Sciatic nerve (tissue), 2 donors: ENCODE measurements at places on chromosomes 2 and 18.

- DNase-seq: peak; percentile 50
Measured at GRCh38 chr2:128774320-128775216, 455.9 kb upstream of the HS6ST1 start.

DNA sequence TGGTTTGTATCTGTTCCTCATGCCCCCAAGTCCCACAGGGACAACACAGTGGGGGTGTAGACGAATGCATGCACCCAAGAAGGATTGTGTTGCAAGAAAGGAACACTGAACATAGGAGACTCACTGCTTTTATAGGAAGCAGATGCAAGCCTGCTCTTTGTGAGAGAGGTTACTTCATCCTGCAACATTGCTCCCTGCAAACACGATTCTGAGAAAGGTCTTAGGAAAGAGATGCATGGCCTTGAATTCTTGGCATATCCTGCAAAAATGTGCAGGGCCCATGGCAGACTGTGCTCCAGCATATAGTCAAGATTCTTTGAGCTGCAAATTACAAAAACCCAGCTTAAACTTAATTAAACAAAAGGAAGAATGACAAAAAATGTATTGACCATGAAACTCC lies 312.2 kb upstream of the MGAT5 start:
- DNase-seq: no peak

GRCh38 chr2:217293046-217293445 lies 433.2 kb upstream of the TNP1 start:
- DNase-seq: no peak

GRCh38 chr2:141570474-141571131 lies 560.2 kb downstream of the LRP1B start:
- DNase-seq: no peak

DNA sequence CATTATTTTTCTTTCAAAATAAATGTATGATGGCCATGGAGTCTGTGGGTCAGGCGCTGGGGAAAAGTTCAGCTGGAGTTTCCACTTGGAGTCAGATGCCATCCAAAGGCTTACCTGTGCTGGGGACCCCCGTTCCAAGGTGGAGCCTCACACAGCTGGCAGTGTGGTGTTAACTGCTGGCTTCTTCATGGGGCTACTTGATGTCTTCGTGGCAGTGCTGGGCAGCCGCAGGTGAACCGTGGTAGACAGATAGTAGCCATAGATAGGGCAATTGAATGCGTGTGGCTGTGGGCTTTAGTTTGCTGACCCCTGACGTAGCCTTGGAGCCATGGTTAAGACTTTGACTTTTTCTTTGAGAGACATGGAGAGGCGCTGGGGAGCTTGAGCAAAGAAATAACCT lies 83.1 kb downstream of the HS6ST1 start:
- no peak for DNase-seq

- no peak for DNase-seq
Measured at GRCh38 chr2:238613610-238614009, 186.9 kb downstream of the ASB1 start.

- DNase-seq: no peak
Measured at GRCh38 chr18:79070486-79070885, 1.3 kb downstream of the ATP9B start.

DNA sequence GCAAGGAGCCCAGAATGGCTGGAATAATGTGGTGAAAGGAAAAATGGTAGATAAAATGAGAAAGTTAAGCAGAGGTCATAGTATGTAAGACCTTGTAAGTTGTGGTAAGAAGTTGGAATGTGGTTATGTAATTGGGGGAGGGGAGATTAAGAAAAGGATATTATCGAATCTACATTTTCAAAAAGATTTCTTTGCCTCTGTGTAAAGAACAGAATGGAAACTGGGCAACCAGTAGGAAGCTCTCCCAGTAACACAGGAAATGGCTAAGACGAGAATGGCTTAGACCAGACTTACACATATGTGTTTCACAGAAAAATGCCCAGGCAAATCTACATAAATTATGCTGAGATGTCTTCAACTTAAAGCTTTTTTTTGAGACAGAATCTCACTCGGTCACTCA lies 13.2 kb downstream of the MEMO1 start:
- DNase-seq: no peak

- DNase-seq: no peak
Measured at GRCh38 chr2:22037274-22037673, 913.5 kb downstream of the TDRD15 start.

DNA sequence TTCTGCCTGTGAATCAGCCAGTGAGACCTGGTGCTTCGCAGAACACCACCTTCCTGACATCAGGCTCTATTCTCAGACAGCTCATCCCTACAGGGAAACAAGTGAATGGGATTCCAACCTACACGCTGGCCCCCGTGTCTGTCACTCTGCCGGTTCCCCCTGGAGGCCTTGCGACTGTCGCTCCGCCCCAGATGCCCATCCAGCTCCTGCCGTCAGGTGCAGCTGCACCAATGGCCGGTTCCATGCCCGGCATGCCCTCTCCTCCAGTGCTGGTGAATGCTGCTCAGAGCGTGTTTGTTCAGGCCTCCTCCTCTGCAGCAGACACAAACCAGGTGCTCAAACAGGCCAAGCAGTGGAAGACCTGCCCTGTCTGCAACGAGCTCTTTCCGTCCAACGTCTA lies 28.1 kb downstream of the ADNP2 start:
- no peak for DNase-seq

DNA sequence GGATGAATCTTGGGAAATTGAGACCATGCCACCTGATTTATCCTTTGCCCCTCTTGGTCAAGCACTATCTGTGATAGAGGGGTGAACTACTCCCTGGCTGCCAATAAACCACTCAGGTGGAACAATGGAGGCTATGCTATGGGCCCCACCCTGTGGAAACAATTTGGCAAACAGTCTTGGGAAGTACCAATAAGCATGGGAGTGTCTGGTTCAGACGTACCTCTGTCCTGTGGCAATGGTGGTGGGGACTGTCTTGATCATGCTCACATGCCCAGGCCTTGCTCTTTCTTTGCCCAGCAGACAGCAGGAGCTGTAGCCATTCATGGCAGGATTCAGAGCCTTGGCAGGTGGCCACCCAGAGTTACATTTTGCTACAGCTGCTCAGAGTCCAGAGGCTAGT lies 658.7 kb downstream of the KCNJ3 start:
- no peak for DNase-seq

- no peak for DNase-seq
Measured at GRCh38 chr2:24073816-24074215, 2.3 kb downstream of the SF3B6 start.

GRCh38 chr2:2861666-2862240 lies 515.9 kb downstream of the EIPR1 start:
- no peak for DNase-seq

DNA sequence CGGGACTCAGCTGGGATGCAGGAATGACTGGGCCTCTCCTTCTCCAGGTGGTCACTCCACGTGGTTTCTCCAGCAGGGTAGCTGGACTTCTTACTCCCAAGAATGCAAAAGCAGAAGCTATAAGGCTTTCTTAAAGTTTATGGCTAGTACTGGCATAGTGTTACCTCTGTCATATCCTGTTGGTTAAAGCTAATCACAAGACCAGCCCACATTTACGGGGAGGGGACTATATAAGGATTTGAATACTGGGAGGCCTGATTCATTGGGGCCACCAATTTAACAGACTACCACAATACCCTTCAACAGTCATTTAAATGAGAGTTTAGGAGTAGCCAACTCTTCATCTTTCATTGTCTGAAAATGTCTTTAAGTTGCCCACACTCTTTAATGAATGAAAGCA lies 94.4 kb upstream of the TSPYL6 start:
- no peak for DNase-seq

GRCh38 chr2:169715379-169716237 lies 18.0 kb upstream of the KLHL23 start:
- DNase-seq: no peak

GRCh38 chr18:34709104-34709503 lies 994 bp upstream of the DTNA start:
- DNase-seq: no peak

DNA sequence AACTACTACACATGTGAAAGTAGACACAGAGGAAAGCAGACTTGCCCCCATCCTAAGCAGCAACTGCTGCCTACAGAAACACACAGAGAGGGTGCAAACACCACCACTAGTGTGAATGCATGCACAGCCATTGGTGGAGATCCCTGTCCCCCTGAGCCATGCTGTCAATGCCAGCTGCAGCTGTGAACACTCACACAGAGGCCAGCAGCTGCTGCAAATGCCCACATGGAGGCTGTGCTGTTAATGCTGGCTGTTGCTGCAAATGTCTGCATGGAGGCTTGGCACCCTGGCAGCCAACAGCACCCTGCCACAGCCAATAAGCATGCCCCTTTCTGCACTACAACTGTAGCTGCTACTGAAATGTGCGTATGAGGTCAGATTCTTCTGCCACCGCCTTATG lies 355.0 kb downstream of the LNPK start:
- DNase-seq: no peak

DNA sequence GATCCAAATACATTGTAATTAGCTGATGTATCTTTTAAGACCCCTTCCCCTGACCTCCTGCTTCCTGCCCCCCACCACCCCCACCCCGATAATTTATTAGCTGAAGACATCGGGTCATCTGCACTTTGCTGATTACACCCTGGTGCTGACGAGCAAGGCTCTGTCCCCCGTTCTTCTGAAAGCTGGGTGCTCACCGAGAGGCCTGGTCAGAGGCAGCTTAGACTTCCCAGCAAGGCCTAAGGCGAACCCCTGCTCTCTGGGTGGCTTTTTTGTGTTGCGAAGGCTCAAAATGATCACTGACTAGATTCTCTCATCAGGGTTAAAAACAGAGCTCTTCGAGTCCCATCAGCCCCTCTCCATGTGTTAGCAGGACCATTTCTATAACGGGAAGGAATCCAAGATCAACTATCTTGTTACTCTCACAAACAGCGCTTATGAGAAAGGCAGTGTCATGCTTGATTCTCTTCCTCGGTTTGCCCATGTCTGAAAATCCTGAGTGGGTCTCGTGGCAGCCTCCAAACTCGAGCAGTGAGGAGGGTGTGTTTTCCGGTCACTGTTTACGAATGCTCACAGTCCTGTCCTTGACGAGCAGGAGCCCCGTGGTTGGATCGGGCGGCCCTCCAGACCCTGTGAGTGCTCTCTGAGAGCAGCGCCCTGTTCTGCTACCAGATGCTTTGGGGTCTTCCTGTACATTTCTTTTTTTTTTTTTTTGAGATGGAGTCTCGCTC lies 201.6 kb downstream of the HDAC4 start:
- peak; percentile 83 for DNase-seq

GRCh38 chr2:174395969-174396630 lies 570 bp downstream of the SCRN3 start:
- no peak for DNase-seq

DNA sequence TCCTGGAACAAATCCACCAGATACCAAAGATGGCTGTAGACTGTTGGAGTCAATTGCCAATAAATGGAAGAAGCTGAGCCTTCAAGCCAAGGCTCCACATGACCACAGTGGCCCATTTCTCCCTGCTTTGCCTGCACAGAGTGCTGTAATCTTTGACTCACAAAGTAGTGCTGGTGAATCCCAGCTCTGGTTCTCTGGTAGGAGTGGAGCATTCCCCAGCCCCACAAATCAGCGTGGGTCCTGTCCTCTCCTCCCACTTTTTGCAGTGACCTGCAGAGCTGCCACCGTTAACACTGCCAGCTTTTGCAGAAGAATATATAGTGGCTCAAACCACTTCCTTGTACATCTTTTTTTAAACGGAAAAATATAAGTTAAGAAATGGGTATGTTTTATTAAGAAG lies 93.9 kb downstream of the MGAT5 start:
- DNase-seq: no peak

GRCh38 chr18:41886126-41886807 lies 68.8 kb upstream of the PIK3C3 start:
- DNase-seq: no peak

DNA sequence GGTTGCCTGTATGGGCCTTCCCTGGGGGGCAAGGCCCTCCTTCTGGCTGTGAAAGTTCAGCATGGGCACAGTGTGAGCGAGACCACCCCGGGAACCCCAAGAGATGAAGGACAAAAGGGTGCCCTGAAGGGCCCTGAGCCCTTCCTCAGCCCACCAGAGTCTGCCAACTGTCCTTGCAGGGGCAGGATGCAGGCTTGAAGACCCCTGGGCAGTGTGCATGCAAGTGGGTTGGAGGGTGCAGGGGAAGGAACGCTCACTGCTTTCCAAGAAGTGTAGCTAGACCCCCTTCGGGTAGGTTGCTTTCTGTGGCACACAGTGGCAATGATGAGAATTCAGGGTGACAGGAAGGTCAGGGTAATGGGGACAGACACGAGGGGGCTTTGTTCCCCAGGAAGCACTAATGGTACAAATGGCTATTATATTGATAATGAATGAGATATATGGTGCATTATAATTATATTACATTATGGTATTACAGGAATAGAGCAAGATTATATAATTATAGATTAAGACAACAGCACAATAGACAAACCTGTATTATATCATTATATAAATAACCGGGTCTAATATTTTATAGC lies 228.7 kb downstream of the ATAD2B start:
- DNase-seq: no peak

- peak; percentile 74 for DNase-seq
Measured at GRCh38 chr2:218270721-218271486, 585 bp downstream of the PNKD start.

- no peak for DNase-seq
Measured at GRCh38 chr2:226766352-226767055, 33.1 kb downstream of the IRS1 start.

GRCh38 chr2:1521878-1522830 lies 108.9 kb downstream of the TPO start:
- DNase-seq: peak; percentile 6

DNA sequence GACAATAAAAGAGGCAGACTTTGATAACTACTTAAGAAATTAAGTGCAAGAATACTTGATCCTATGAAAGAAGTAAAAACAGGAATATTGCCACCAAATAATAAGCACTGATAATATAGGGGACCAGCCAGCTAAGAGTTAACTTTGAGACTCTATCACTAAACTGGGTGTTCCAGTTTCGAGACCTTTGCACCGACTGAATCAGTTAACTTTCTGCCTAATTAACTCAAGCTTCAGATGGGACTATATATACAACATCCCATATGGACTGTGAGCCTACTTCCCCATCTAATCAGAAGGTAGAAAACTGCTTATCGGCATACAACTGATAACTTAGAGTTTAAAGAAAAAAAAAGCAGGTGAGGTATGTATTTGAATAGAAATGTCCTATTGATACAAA lies 25.8 kb upstream of the SLC9A2 start:
- no peak for DNase-seq

GRCh38 chr2:203722411-203722810 lies 16.0 kb downstream of the CD28 start:
- no peak for DNase-seq

GRCh38 chr2:86789687-86790133 lies 1.0 kb downstream of the CD8A start:
- no peak for DNase-seq

- peak; percentile 89 for DNase-seq
Measured at GRCh38 chr2:9139491-9140443, 66.8 kb upstream of the ASAP2 start.

GRCh38 chr18:23683671-23684070 lies 5.6 kb upstream of the LAMA3 start:
- DNase-seq: no peak

GRCh38 chr18:55252901-55253300 lies 293.6 kb upstream of the CCDC68 start:
- no peak for DNase-seq

GRCh38 chr18:23178661-23179081 lies 43.4 kb downstream of the CABLES1 start:
- DNase-seq: no peak
